ENCODE measurements at places on chromosomes 4 and X.
A peak's percentile ranks its signal among the peaks of the same experiment; 100 is the strongest.

DNA sequence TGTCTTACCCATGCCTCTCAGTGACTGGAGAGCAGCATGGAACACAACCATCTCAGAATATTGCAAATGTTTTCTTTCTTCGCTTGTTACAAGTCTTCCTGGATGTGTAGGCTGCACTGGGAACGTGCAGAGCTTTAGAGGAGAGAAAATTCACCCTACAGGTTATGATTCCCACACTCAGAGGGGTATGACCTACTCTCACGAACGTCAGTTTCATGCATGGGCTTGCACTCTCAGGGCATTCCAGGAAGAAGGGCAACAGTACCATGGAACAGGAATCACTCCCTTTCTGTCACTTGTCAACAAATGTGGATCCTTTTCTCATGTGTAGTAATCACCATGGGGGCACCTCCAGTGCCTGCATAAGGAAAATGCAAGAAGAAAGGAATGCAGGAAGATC lies 75.8 kb downstream of the NBDY start:
- DNase-seq, result no peak

DNA sequence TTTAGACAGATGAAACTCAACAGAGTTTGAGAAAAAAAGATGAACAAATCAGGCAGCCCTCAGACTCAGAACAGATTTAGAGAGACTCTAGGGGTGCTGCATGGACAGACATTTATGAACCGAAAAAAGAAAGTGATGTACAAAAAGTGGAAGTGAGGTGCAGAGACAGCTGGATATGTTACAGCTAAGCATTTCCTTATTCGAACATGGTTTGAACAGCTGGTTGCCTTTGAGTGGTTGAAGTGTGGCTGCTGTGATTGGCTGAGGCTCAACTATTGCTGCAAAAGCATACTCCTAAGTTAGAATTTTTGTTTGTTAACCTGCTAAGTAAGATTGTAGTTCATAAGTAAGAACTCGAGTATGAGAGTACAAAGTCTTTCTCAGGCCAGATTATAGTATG lies 331.5 kb upstream of the PABPC4L start:
- DNase-seq, result no peak

- DNase-seq, result no peak
These were observed 3.6 kb downstream of the SMIM10L2A start for GRCh38 chrX:135425026-135425965.

DNA sequence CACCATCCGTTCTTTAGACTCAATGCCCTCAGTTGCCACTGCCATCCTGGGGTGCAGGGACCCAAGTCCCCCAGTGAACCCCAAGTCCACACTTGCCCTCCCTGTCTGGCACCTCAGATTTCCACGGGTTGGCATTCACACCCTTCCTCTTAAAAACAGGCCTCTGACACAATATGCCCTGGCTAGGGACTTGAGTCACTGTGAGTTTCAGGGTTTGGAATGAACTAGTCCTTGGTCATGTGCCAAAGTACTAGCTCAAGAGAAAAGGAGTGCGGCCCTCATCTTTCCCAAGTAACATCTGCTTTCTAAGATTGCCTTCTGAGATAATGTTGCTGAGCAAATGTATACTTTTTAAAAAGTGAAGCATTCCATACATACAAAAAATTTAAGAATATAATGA lies 134.0 kb downstream of the MID1 start:
- peak; percentile 73 for DNase-seq

DNA sequence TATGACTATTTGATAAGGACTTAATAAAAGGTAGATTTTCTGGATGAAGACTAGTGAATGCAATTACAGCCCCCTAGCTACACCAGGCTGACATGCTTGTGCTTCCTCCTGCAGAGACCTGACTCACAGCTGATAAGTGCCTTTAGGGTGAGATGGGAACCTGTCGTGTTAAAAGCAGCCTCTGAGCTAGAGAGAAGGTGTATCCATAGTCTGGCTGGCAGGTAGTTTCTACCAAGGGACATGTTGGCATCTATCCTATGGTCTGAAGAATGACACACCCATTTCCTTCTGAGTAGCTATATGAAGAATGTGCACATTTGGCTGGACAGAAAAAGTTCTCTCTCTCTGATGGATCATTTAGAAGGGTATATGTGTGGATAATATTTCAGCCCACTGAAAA lies 64.1 kb downstream of the PARM1 start:
- no peak for DNase-seq

DNA sequence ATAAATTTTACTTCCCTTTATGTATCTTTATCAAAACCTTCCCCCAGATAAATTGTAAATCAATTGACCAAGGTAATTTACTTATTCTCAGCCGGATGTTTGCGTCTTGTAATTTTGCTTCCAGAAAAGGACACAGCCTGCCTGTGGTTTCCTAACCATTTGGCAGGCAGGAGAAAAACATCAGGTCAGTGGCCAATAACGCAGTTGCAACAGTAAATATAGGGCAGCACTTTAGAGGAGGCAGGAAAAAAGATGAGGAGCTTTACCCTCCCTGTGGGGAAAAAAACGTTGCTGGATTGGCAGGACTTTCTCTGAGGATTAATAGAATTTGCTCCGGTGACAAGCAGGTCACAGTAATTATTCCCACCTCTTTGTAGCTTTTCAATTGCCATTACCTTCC lies 2618.1 kb downstream of the ARAP2 start:
- DNase-seq, result no peak

DNA sequence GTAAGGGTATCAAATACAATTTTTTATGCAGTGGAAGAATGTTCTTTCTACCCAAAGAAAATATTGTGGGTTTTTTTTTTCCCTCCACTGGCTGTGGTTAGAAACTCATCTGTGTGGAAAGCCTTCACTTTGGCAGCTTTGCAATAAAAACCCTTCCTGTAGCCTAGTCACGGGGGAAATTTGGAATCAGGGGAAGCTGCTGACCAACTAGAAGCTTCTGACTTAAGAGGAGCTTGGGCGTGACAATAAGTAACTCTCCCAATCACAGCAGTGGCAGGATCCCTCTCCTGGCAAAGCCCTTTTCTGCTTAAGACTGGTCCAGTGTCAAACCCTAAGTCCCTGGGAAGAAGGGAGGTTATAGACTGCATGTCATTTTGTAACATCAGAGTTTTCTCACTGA lies 87.9 kb downstream of the LRRC66 start:
- DNase-seq, result no peak

- no peak for DNase-seq
These were observed 135.8 kb downstream of the FAAH2 start for GRCh38 chrX:57422289-57422688.

- peak; percentile 75 for DNase-seq
These were observed at the start of gene SPIN3 for GRCh38 chrX:56995271-56995994. TSS of gene SPIN3 (minus strand) at chrX:56995541. CDS start at chrX:56994947, 594 bp downstream.

- DNase-seq, result no peak
These were observed at the start of gene RBM46 for GRCh38 chr4:154781126-154781982. TSS of gene RBM46 (plus strand) at chr4:154781272. CDS start at chr4:154796753, 15,481 bp downstream.

DNA sequence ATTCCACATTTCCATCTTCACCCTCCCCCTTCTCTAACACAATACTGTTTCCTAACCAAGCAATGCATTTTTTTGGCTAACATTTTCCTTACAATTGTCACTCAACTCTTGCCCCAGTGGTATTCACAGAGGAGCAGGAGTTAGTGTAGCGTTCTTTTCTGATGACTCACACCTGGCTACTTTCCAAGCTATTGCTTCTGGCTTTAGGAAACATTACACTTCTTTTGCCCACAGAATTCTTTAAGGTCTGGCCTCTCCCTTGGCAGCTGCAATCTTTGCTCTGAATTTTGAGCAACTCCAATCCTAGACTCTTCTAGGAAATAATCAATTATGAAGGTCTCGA lies 27.5 kb upstream of the PDGFC start:
- peak; percentile 96 for DNase-seq

DNA sequence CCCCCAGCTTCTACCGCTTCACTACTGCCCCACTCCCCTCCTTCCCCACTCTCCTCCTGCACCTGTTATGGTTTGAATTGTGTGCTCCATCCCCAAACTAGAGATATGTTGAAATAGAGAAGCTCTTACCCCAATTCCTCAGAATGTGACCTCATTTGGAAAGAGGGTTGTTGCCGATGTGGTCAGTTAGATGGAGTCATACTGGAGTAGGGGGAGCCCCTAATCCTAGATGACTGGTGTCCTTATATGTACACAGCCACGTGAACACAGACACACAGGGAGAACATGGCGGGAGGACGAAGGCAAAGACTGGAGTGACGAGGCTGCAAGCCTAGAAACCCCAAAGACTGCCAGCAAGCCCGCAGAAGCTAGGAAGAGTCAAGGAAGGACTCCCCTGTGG lies 84.3 kb downstream of the FHDC1 start:
- no peak for DNase-seq
